Endothelial cell (in vitro differentiated cells): ENCODE measurements at places on chromosomes 4 and X.

DNA sequence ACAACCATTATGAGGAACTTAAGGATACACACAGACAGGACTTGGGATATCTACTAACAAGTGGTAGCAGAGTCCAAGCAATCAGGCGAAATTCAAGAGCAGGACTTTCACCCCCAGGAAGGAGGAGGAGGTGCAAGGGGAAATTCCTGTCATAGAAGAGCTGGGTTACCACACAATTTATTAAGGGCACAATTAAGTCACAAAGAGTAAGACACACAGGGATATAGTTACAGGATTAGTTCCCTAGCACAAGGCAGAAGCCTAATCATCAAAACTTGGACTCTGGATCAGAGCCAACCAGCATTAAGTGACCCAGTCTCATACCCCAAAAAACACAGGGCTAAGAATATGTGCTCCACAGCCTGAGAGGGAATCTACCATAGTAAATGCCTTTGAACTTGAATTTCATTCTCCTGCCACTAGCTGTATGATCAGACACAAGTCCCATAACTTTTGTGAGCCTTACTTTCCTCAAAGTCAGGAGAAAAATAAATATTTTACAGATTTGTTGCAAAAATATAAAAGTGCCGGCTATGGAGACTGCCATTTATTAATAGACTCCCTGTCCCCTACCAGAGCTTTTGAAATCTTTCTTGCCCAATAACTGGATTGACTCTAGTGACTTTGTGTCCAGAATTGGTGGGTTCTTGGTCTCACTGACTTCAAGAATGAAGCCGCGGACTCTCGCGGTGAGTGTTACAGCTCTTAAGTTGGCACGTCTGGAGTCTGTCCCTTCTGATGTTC is 87.0 kb downstream of the SYNPO2 start:
- no peak for DNase-seq

DNA sequence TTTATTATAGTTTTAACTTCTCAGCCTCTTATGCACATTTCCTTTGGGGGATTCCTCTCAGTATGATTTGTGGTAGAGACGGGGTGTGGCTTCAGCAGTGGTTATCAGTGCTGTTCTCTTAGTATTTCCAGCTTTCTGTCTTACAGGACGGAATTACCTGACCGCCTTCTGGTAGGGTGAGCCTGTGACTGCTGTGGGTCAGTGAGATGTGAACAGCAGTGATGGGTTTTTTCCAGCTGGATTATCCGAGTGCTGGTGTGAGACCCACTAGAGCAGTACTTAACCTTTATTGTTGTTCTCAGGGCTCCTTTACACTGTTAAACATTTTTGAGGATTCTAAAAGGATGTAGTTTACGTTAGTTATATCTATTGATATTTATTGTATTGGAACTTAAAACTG is 135.2 kb downstream of the SLIT2 start:
- no peak for DNase-seq

GRCh38 chrX:40175511-40176350 is 78.0 kb upstream of the BCOR start:
- peak; percentile 31 for DNase-seq

GRCh38 chr4:5479518-5480060 is 228.8 kb downstream of the EVC2 start:
- DNase-seq: no peak

DNA sequence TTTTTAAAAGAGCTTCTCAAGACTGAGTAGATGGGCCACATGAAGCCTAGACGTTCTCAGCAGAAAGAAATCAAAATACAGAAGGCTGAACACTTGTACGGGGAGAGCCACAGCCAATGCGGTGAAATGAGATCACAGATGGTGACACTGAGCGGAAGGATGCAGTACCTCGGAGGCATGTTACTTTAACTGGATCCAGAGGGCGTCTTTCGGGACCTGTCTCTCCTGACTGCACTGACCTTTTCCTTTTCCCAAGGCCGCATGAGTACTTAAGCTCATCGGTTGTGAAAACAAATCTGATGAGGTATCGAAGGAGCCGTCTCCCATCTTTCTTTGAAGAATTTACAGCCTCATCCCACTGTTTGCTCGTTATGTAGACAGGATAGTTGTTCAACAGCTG is 32.6 kb downstream of the BEND4 start:
- no peak for DNase-seq

DNA sequence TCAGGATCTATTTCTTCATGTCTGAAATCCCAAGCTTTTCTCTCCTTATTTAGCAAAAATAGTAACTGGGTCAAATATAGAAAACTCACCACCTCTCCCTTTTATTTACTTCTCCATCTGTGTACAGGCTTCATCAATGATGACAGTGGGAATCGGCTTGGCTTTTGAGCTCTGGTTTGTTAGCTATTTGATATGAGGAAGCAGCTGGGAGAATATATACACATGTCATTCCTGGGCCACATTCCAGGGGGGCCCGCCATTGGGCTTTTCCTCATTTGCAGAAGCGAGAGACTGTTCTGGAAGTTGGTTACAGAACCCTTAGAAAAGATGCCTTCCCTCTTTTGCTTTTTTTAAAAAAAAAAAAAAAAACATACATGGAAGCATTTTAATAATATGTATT is 107.4 kb upstream of the F9 start:
- no peak for DNase-seq

DNA sequence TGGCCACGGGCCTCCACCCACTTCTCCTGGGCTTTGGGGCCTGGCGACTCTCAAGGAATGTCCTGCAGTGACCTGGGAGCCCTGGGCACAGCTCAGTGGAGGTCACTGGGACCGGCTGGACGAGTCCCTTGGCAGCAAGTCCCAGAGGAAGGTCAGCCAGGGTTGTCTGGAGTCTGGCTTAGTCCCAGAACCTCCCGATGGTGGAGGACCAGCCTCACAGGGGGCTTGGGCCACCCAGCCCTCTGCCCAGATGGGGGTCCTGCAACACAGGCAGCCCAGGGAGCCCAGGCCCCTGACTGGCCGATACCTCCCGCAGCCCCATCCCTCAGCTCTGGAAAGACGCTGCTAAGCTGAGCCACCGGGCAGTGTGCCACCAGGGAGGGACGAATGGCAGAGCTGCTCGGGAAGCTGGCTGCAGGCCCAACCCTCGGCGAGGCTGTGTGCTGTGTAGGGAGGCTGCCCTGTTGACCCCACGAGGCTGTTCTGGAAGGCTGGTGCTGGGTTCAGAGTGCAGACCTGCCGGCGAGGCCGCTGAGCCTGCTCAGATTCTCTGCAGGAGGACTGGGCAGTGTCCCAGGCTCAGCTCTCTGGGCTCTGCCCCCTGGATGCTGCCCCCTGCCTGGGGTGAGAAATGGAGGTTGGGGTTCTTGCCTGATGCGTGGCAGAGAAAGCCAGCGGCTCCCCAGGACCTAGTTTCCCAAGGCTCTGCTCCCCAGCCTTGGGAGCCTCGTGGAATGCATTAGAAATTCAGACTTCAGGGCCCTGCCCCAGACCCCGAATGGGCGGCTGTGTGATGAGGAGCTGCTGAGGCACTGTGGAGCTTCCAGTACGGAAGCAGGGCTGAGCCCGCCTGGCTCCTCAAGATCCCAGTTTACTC is 61.7 kb downstream of the ADRA2C start:
- DNase-seq: no peak

DNA sequence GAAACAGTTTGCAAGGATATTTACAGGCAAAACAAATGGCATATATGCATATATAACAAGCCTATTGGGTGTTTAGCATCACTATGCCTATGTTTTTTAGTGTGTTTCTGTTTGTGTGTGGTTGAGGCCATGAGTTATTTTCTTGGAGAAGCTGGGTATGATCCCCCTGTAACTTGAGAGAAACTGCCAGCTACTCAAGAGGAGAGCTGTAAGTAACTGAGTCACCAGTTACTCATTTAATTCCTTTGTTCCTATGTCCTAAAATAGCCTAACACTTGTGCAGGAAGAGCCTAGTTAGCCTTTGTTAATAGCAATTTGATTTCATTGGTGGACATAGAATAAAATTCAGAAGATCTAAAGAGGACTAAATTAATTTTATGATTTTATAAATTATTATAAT is 79.1 kb downstream of the PWWP3B start:
- DNase-seq: no peak

- no peak for DNase-seq
These were observed 292.6 kb downstream of the FBXO8 start for GRCh38 chr4:173990869-173991210.

DNA sequence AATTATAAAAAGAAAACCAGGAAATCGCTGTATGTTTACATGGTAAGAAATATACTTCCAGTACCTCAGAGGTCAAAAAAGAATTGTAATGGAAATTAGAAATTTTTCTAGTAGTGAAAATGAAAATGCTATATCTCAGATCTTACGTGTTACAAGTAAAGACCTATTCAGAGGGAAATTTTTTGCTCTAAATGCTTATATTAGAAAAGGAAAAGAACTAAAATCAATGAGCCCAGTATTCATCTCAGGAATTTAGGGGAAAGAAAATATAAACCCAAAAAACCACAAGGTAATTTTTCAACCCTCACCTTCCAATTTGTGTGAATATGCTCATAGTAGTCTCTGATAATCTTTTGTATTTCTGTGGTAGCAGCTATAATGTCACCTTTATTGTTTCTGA is 145.6 kb downstream of the RAP1GDS1 start:
- DNase-seq: no peak

- no peak for DNase-seq
These were observed at the start of gene MSANTD1 for GRCh38 chr4:3248811-3249661. TSS of gene MSANTD1 (plus strand) at chr4:3249159. CDS start at chr4:3249223, 64 bp downstream.

DNA sequence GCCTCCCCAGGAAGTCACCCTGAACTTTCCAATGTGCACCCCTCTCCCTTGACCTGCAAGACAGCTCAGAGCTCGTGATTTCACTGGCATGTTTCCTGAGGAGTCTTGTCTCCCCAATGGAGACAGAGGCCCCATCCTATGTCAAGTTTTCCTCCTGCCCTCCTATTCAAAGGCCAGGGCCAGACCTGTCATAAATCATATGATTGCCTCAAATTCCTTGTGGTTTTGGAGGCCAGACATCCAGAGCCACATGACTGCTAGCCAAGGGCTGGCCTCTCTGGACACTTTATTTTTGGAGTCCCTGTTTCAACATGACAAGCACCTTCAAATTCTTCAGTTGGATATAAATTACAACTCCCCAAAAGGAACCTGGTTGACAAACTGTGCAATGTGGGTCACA is 76.0 kb upstream of the TFDP3 start:
- no peak for DNase-seq
